ENCODE measurements at places on chromosomes 5 and 9.

GRCh38 chr5:55540525-55540924 lies 5.8 kb upstream of the PLPP1 start:
- DNase-seq = no peak

- no peak for DNase-seq
These were observed 59.6 kb downstream of the NEURL1B start for GRCh38 chr5:172700365-172701290.

GRCh38 chr5:133519191-133519590 lies 93.2 kb downstream of the FSTL4 start:
- DNase-seq = no peak

DNA sequence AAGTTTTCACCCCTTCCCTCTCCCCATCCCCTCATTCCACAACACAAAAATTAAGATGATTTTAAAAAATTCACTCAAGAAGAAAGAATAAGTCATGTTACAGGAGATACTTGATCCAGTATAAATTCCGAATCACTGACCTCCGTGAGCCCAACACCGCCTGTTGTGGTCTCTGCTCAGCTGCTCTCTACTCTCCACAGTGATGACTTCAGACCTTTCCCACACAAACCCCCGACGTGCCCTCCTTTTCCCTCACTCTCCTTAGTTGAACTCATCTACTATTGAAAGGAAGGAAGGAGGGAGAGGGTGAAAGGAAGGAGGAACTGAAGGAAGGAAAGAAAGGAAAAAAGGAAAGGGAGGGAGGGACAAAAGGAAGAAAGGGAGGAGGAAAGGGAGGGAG lies 55.1 kb downstream of the ZNF354C start:
- no peak for DNase-seq

DNA sequence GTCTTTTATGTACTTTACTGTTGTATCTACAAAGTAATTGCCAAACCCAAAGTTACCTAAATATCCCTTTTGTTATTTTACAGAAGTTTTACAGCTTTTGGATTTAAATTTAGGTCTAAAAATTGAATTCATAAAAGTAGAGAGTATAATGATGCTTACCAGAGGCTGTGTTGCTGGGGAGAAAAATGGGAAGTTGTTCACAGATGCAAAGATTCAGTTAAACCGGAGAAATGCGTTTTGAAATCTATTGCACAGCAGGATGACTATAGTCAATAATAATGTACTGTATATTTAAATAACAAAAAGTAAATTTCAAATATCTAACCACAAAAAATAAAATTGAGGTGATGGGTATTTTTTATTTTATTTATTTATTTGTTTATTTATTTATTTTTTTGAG lies 2.6 kb upstream of the ANKRD18A start:
- no peak for DNase-seq

- DNase-seq = peak; percentile 45
These were observed 262.1 kb downstream of the ENC1 start for GRCh38 chr5:74378464-74378863.

DNA sequence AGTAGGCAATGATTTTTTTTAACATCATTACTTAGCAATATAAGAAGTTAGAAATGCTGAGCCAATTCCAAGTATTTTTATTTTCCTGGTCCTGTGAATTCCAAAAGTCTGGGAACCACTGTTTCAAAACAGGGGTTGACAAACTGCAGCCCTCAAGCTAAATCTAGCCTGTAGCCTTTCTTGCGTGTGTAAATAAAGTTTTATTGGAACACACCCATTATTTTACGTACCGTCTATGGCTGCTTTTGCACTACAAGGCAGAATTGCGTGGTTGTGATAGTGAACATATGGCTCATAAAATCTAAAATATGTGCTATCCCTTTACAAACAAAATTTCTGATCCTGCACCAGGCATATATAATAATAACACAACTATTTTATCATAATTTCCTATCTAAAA lies 279.1 kb downstream of the SAXO1 start:
- DNase-seq = no peak

GRCh38 chr9:122031776-122032175 lies 61.3 kb downstream of the TTLL11 start:
- no peak for DNase-seq

DNA sequence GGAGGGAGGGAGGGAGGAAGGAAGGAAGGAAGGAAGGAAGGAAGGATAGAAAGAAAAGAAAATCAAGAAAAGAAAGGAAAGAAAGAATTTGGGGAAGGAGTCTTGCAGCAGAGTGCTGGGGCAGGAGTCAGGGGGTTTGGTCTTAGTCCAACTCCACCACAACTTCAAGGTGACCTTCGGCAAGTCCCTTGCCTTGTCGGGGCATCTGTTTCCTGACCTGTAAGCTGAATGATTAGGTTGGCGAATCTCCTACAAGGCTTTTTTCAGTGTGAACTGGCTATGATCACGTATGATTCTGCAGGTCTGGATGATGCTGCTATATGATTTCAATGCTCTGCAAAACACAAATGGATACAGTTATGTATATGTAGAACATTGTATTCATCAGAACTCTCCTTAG lies 20.1 kb downstream of the SMIM23 start:
- DNase-seq = no peak

DNA sequence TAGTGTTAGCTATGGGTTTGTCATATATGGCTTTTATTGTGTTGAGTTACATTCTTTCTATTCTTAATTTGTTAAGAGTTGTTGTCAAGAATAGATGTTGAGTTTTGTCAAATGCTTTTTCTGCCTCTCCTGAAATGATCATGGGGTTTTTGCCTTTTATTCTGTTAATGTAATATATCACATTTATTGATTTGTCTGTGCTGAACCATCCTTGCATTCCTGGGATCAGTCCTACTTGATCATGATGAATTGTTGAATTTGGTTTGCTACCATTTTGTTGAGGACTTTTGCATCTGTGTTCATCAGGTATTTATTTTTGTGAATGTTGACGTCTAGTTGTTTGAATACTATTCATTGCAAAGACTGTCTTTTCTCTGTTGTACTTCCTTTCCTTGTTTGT lies 23.9 kb downstream of the RIC1 start:
- no peak for DNase-seq

DNA sequence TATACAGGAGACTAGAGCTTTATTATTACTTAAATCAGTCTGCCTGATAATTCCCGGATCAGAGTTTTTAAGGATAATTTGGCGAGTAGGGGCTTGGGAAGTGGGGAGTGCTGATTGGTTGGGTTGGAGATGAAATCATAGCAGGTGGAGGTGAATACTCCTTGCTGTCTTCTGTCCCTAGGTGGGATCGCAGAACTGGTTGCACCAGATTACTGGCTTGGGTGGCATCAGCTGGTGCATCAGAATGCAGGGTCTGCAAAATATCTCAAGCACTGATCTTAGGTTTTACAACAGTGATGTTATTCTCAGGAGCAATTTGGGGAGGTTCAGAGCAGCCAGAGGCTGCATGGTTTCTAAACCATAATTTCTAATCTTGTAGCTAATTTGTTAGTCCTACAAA lies 68.1 kb downstream of the KIF4B start:
- no peak for DNase-seq

GRCh38 chr5:84092738-84093137 lies 291.9 kb downstream of the EDIL3 start:
- no peak for DNase-seq

- peak; percentile 66 for DNase-seq
These were observed 32.4 kb upstream of the CAST start for GRCh38 chr5:96629774-96630173.

DNA sequence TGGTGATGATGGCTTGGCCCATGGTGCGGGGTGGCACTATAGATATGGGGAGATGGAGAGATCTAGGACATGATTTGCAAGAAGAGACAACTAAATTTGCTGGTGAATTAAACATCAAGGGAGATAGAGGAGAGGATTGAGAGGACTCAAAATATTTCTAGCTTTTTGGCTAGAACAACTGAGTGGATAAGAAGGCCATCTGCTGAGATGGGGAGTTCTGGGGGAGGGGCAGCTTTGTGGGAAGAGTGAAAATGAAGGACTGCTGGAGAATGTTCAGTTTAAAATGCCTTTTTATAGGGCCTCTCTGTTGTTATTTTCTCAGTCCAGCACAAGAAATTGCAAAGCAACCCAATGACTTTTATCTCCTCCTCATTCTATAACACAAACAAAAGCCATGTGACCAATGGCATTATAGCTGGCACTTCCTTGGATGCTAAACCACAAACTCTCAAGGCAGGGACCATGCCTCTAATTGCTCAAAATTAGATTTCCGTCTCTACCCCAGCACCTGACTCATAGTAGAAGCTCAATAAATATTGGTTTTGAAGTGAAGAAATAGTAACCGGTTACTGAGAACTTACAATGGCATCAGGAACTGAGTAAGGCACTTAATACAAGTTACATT lies 29.8 kb downstream of the JAKMIP2 start:
- no peak for DNase-seq

- no peak for DNase-seq
These were observed 46.4 kb downstream of the RBM27 start for GRCh38 chr5:146249801-146250200.

GRCh38 chr9:101458963-101459631 lies 23.5 kb upstream of the ALDOB start:
- DNase-seq = no peak

DNA sequence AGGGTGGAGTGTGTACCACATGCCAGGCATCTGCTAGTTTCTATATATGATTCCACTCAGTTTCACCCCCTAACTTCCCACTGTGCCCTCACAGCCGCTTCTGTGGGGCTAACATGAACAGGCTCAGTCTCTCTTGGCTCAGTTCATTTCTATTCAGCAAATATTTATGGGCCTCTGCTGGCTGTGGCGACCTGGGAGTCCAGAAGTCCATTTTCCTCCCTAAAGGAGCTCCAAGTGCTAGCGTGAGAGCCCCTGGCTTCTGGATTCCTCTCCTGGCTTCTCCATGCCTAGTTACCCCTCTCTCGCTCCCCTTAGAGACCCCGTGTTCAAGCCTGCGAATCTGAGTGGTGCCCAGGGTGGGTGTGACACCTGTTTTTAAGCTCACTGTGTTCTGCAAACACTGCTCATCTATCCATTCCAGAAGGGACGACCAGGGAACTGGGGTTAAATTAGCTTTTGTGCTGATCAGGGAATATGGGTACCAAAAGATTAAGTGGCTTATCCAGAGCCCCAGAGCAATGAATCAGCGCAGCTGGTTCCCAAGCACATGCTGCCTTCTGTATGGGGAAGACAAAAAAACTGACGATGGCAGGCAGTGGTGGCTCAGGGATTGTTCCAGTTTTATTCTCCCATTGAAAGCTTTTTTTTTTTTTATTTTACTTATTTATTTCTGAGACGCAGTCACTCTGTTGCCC lies 57.6 kb downstream of the HMCN2 start:
- DNase-seq = no peak

GRCh38 chr5:84260140-84260539 lies 124.5 kb downstream of the EDIL3 start:
- no peak for DNase-seq

GRCh38 chr5:89698028-89698427 lies 711.5 kb downstream of the CETN3 start:
- DNase-seq = no peak

DNA sequence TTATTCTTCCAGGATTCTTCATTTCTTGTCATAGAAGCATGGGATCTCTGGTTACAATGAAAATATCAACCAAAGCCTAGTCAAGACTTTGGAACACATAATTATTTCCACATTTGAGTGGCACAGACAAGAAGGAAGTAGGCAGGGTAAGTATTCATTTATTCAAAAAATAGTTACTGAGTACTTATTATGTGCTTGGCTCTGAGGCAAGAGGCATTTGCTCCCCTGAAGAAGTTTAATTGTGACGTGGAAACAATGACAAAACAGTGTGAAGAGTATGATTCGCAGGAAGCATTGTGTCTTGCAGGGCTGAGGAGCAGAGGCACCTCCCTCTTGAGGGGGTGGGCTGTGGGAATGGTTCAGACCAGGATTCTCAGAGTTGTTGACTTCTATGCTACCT lies 45.0 kb upstream of the TNFSF15 start:
- DNase-seq = no peak

GRCh38 chr5:138884094-138884493 lies 9.0 kb upstream of the LRRTM2 start:
- DNase-seq = no peak
